Activated T-helper 1 cell treated with Interleukin-2 at 50 U/mL for 16 hours (primary cell): ENCODE measurements at places on chromosomes 5 and 9.

GRCh38 chr9:120323125-120323524 is 256.8 kb downstream of the CDK5RAP2 start:
- DNase-seq: no peak

- DNase-seq: no peak
These were observed 11.4 kb upstream of the ZDHHC12 start for GRCh38 chr9:128735373-128735772.

- no peak for DNase-seq
These were observed 92.5 kb downstream of the ROR2 start for GRCh38 chr9:91857291-91858212.

DNA sequence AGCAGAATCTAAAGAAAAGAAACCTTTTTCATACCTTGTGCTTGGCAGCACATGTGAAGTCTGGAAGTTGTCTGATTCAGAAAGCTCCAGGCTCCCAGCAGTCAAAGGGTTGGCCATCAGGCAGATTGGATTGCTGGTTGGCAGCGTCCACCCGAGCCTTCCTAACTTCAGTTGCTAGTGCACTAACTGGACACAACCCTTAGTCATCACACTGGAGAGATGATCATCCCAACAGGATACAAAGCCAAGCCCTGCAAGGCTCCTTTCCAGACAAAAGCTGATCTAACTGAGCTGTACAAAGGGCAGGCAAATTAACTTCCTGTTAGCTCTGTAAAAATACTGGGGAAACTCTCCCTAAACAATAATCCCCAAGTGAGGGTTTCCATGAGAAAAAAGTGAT is 185.6 kb downstream of the SNX18 start:
- DNase-seq: no peak

DNA sequence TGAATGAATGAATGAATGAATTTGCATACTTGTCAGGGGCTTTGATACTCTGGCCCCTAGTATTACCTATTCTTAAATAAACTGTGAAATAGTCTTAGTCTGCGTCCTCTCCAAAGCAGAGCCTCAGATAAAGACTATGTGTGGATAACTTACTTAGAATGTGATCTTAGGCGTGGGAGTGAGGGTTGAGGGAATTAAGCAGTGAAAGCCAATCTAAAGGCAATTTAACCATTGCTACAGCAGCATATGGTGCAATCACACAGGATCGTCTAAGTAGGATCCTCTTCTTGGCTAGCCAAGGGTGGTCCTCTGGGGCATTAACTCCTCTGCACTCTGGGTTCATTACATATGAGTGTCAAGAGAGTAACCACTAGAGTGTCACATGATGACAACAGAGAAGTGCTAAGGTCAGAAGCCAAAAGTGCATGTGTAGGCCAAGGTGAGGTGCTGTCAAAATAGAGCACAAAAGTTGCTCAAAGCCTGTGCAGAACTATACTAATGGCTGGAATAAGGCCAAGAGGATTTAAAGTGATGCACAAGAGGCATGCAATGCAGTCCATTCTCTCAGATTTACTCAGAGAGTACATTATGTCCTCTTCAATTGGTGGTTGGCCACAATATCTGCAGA is 274.4 kb upstream of the SEMA6A start:
- DNase-seq: no peak
